ENCODE measurements at places on chromosomes 5 and 9.

DNA sequence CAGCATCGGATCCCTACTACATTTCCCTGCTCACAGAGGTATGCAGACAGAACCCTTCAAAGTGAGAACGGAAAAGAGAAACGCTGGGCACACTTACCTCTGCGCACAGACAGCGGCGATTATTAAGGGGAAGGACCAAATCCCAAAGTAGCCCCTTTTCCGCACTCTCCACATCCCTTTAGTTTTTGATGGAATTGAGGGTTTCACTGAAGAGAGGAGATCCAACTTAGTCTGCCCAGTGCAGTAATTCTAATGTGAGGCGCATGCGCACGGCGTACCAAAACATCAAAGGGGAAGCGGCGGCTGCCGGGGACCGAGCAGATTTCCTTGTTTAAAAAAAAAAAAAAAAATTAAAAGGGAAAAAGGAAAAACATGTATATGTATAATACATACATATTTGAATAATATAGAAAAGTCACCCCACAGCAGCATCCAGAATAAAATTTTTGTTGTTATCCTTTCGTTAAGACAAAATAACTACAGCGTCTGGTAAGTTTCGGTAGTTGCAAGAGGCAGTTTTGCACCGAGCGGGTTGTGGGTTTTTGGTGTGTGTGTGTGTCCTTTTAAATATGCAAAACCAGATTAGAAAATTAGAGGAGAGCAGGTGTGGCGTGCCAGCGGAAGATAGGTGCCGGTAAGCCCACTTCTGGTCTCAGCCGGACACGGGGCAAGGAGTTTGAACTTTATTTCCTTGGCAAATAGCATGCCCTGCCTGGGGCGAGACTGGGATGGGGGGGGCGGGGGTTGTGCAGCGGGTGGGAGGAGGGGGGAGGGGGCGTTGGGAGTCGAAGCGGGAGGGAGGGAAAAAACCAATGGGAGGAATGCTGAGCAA is at the start of gene GABRB2:
Gene GABRB2 (minus strand): TSS at position 256 of the 832 bp plus-strand sequence. CDS start 82 bp downstream, at position 174.
- no peak for DNase-seq

- DNase-seq = no peak
These were observed 31.6 kb downstream of the ELOVL7 start for GRCh38 chr5:60812426-60812825.

- DNase-seq = no peak
These were observed 57.3 kb upstream of the PITX1 start for GRCh38 chr5:135091286-135091685.

DNA sequence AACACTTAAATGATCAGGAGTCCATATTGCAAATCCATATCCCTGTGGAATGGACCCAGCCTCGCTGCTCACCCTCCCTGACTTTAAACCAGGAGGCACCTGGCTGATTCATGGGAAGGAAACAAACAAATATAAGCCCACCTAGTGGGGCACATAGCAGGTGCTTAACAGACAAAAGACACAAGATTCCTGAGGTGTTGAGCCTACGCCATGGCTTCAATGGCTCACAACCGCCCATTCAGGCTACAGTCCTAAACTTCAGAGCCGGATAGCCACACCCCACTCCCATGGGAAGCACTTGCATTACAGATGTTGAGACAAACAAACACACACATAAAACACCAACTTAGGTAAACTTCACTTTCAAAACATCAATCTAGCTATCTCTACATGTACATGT is 359.9 kb downstream of the ICE1 start:
- DNase-seq = no peak

GRCh38 chr5:157506981-157507780 is 47.2 kb downstream of the NIPAL4 start:
- DNase-seq = no peak
